ENCODE measurements at places on chromosomes 16 and 17.

- DNase-seq = no peak
Observed at GRCh38 chr17:57282296-57282695, 26.0 kb downstream of the MSI2 start.

GRCh38 chr17:81324177-81324850 is 29.2 kb upstream of the SLC38A10 start:
- DNase-seq = no peak

DNA sequence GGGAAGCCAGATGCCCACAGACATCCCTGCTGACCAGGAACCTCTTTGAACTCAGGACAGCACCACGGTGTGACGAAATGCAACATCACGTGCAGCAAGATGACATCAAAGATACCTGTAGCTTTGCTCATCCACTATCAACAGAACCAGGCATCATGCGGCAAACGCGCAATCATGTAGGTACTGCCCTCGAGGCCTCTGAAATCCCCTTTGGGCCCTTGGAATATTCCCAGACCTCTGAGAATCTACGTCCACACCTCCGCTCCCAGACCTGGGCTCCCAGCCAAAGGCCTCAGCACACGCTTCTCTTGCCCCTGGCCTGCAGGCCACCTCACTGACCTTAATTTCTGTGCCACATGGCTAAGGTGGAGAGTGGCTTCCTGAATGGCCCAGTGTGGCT is 7.3 kb downstream of the CX3CL1 start:
- no peak for DNase-seq

DNA sequence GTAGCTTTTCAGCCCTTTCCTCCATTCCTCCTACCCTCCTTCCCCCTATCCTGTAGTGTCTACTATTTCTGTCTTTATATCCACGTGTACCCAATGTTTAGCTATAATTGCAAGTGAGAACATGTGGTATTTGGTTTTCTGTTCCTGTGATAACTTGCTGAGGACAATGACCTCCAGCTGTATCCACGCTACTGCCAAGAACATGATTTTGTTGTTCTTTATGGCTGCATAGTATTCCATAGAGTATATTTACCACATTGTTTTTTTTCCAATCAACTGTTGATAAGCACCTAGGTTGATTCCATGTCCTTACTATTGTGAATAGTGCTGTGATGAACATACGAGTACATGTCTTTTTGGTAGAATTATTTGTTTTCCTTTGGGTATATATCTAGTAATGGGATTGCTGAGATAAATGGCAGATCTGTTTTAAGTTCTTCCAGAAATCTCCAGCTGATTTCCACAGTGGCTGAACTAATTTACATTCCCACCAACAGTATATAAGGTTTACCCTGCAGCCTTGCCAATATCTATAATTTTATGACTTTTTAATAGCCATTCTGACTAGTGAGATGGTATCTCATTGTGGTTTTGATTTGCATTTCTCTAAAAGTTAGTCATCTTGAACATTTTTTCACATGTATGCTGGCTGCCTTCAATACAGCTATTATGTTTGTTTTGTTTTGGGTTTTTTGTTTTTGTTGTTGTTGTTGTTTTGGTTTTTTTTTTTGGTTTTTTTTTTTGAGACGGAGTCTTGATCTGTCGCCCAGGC is 10.9 kb upstream of the COPRS start:
- no peak for DNase-seq

- DNase-seq = no peak
Observed at GRCh38 chr17:42474276-42474675, 15.6 kb downstream of the ATP6V0A1 start.

DNA sequence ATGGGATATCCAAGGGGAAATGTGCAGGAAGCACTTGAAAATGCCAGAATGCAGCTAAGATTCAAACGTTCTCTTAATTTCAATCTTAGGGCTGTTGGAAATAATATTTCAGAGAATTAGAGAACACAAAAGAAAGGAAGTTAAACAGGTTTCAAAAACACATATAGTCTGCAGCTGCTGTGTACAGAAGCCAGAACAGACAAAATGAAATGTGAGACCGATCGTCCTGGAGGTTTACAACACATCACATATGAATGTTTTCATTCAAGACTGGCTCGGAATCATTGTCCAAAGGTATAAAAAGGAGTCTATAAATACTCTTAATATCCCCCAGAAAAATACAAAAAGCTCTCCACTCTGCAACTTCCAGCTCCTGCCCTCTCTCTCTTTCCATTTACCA is 14.3 kb downstream of the CYTH1 start:
- DNase-seq = no peak

- DNase-seq = no peak
Observed at GRCh38 chr17:41390411-41390938, 6.9 kb downstream of the KRT31 start.

DNA sequence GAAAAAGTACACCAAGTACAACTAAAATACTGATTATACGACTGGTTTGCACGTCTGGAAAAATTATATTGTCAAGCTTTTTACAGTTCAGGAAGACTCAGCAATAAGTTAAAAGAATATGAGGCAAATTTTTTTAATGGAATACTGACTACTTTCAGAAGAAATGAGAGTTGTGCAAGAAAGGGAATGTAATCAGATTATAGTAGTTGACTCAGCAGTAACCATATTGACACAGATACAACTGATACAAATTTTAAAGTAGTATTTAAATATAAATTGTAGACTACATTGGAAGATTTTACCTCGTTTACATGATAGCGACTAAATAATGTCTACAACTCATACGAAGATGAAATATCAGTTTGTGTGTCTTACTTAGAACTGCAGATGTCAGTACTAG is 16.7 kb downstream of the ASGR2 start:
- DNase-seq = no peak

DNA sequence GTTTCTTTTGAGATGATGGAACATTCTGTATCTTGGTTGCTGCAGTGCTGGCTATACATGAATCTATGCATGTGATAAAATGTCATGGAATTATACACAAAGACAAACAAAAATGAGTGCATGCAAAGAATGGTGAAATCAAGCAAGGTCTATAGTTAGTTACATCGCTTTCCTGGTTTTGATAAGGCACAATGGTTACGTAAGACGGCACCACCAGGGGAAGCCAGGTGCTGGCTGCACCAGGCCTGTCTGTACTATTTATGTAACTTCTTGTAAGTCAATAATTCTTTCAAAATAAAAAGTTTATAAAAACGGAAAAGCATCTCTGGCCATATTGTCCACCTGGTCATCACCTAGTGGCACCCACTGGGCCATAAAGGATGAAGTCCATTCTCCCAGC is 46.5 kb downstream of the ARHGAP27 start:
- DNase-seq = no peak

- DNase-seq = no peak
Observed at GRCh38 chr17:76951375-76951905, 83.2 kb downstream of the MGAT5B start.

Measured in activated T-helper 2 cell treated with anti-CD3 and anti-CD28 coated beads, Interferon-gamma antibody, Interleukin-2, Interleukin-4, amounts not matched to agents 10 μg/mL and 5 μg/mL and 100 μg/mL, durations not matched to agents 14 hours and 24 hours and 36 hours (primary cell).